GM06990 (cell line): ENCODE measurements at places on chromosomes 11 and 22.
A peak's percentile ranks its signal among the peaks of the same experiment; 100 is the strongest.

GRCh38 chr11:100639140-100639539 is 47.9 kb upstream of the ARHGAP42 start:
- no peak for DNase-seq

DNA sequence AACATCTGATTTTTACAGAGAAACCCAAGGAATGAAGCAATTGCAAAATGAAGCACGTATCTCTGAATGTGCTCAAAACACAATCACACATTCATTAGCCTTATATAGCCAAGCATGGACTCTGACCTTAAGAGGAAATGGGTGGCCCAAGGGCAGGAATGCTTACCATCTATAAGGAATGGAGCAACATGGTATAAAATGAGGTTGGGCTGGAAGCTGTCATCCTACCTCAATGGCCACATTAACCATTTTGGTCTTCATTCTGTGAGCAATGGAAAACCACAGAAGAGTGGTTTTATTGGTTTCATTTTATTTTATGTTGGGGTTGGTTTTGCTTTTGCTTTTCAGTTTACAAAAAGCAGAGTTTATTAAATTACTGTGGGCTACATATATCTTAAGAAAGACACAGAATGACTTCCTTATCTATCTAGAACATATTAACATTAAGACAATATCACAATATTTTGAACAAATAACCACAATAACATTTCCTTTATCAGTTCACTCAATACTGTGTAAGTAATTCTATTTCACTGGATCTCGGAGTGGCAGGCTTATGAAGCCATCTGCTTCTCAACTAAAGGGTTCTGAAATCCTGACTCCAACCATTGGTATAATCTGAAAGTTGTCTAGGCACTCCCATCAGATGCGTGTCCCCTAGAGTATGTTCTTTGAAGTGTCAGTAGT is 10.8 kb upstream of the MS4A13 start:
- no peak for DNase-seq

DNA sequence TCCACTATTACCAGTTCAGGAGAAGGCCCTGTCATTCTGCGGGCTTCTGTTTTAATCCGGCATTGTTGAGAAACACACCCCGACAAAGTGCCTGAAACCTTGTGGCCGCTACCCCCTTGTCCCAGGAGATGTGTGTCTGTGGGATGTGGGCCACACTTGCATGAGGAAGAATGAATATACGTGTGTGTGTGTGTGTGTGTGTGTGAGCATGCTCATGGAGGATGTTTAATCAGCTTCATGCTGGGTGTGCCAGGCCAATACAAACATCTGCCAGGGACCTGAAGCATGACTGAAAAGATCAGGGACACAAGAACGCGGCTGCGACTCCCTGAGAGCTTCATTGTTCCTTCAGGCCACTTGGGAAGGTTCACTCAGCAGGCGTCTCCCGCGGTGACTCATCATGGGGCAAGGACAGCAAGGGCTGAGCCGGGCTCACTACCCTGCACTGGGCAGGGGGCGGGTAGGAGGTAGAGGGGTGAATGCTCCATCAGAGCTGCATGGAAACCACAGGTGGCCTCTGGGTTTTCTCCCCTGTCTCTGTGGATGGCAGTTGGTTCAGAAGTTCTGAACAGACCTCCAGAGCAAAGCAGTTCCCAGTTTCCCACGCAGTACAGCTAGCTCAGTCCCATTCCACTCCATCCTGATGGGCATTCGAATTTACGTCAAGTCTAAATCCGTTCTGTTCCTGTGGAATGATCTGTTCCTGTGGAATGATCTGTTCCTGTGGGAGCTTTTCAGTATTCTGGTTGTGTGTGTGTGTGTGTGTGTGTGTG is 7.0 kb upstream of the MALAT1 start:
- peak; percentile 58 for DNase-seq

DNA sequence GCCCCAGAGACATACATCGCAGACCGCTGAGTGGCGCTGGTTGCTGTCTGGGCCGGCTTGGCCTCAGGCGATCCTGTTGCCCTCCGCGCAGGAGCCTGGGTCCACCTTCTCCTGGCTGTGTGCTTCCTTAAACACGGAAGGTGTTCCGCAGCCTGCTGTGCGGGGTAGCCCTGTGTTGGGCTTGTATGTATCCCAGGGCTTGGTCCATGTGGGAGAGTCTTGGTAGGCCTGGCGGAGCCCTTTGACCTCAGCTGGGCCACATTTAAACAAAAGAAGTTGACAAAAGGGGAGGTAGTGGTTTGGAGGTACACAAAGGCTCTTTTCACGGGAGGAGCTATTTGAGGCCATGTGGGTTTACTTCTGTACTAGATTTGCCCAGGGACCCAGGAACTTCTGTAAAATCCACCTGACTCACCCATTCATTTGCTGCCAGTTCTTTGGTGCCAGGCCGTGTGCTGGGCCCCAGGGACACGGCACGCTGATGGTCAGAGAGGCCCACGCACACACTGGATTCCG is 11.0 kb upstream of the GRAMD4 start:
- DNase-seq = no peak

DNA sequence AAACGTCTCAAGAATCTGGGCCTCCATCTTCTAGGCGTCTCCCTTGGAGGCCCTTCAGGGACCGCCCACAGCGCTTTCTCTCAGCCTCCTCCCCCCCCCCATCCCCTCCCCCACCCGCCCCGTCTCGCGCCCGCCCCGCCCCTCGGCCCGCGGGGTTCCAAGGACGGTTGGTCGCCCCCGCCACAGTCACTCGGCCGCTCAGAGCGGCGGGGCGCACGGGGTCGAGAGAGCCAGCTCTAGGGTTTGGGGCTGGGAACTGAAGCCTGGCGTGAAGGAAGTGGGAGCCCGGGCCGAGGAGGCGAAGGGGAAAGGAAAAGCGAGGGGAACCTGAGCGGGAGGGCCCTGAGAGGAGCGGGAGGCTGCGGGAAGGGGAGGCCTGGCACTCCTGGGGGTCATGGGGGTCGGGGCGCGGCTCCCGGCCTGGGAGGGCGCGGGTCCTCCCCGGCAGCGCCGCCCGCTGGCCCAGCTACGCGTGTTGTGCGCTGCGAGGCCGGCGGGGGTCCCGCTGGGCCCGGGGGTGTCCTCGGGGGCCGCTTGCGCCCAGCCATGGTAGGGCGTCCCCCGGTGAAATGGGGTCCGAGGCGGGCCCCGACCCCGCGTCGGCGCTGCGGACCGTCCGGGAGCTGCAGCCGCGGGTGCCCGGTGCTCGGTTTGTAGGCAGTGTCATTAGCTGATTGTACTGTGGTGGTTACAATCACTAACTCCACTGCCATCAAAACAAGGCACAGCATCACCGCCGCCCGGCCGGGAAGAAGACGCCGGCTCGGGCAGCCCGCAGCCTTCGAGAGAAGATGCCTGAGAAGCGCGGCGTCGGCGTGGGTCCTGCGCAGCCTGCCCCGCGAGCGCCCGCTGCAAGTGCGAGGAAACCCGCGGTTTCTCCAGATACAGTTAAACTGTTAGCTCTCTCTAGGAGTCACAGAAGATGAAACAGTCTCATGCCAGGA is at the start of gene BTG4:
Gene BTG4, minus strand, starts transcription at position 91 of the 944 bp plus-strand sequence. CDS start 13,610 bp downstream, outside the sequence.
- DNase-seq = no peak

- DNase-seq = no peak
Measured at GRCh38 chr11:128886406-128887124, 4.6 kb upstream of the KCNJ5 start.

GRCh38 chr22:35781898-35782297 is 64.2 kb downstream of the APOL5 start:
- DNase-seq = no peak

DNA sequence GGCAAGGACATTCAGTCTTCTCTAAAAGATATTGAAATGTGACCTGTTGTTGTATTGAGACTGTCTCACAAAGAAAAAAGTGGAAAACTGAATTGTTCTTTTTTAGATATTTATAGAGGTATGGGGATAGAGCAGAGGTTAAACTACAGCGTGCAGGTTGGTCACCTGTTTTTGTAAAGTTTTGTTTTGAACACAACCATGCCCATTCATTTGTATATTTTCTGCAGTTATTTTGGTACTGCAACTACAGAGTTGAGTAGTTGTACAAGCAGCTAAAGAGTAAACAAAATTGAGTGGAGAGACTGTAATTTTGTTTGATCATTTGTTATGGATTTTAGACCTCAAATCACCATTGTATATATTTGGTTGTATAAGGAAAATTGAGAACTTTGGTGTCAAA is 11.3 kb downstream of the EED start:
- peak; percentile 34 for DNase-seq

- DNase-seq = no peak
Measured at GRCh38 chr22:35071784-35072183, 5.8 kb downstream of the ISX start.

DNA sequence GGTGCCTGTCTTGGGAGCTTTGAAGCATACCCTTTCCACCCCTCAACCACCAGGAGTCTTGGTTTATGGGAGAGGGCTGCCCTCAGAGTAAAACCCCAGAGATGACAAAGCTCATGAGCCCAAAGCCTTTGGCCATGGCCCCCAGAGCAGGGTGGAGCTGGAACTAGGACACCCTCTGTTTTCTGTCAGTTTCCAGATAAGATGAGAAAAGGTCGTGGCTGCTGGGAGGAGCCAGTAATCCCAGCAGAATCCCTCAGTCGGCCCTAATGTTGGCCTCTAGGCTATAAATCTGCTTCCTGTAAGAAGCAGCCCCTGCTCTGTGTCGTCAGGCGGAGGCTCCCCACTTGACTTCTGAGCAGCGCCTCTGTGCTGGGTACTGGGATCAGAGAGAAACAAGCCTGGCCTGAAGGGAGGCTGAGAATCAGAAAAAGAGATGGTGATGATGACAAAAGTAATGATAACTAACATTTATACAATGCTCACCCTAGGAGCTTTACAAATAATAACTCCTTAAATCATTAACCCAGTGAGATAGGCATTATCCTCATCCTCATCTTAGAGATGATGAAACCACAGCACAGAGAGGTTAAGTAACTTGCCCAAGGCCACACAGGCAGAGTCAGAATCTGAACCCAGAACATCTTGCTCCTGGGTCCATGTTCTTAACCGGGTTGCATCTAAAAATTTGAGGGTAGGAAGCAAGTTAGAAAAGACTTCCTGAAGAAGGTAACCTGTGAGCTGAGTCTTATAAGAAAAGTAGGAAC is 471.4 kb downstream of the SOX6 start:
- no peak for DNase-seq

GRCh38 chr11:113615098-113615497 is 91.0 kb downstream of the TMPRSS5 start:
- DNase-seq = no peak

GRCh38 chr11:71951741-71952310 is 23.0 kb downstream of the RNF121 start:
- DNase-seq = no peak

GRCh38 chr22:23478175-23478574 is 101.9 kb downstream of the IGLL1 start:
- no peak for DNase-seq

DNA sequence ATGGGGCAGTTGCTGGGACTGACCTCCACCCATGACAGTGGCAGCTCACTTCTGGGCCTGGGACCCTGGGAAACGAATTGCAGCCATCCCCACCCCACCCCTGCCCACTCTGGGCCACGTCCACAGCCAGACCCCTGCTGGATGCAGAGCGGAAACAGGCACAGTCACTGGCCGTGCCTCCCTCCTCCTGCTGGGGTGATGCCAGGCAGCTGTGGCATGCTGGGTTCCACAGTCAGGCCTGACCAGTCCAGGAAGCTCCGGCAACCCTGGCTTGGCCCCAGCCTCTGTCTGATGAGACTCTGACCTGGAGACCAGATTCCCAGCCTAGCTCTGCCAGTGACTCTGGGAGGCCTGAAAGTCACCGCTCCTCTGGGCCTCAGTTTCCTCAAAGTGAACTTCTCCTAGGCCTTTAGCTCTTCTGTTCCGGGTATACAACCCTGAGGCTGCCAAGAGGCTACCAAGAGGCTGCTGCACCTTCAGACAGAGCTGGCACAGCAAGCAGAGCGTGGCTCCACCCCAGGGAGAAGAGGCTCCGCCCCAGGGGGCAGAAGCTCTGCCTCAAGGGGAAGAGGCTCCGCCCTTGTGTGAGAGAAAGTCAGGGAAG is 8.9 kb downstream of the SULT4A1 start:
- no peak for DNase-seq

GRCh38 chr11:116680349-116681125 is 92.2 kb downstream of the BUD13 start:
- DNase-seq = no peak

DNA sequence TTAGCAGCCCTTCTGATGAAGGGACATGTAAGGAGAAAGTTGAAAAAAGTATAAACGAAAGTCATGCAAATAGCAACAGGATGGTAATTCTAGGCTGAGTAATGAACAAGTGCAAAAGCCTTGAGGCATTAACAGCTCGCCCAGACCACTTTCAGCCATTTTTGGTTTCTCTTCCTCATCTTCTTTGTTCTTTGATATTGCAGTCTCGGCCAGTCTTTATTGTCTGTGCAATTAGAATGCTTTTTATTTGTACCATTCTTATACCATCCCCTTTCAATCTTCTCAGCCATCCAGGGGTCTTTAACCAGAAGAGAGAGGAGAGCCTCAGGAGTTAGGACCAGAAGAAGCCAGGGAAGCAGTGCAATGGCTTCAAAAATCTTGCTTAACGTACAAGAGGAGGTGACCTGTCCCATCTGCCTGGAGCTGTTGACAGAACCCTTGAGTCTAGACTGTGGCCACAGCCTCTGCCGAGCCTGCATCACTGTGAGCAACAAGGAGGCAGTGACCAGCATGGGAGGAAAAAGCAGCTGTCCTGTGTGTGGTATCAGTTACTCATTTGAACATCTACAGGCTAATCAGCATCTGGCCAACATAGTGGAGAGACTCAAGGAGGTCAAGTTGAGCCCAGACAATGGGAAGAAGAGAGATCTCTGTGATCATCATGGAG is 7.3 kb downstream of the TRIM34 start:
- DNase-seq = peak; percentile 61

DNA sequence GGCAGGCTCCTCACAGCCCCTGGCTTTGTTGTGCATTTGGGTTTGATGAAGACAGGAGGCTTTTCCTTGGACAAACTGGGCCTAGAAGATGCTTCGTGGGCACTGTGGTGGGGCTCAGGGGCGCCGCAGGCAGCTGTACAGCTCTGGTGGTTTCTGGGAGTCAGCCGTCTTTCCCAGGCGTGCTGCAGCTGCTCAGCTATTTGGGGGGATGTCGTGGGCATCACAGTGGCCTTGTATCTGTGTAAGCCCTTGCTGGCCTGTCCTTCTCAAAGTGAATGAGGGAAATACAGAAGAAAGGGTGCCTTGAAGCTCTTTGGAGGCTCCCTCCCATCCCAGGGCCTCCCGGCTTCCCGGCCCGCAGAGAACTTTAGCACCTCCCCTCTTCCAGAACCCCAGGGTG is 89.5 kb downstream of the TBC1D22A start:
- DNase-seq = no peak

DNA sequence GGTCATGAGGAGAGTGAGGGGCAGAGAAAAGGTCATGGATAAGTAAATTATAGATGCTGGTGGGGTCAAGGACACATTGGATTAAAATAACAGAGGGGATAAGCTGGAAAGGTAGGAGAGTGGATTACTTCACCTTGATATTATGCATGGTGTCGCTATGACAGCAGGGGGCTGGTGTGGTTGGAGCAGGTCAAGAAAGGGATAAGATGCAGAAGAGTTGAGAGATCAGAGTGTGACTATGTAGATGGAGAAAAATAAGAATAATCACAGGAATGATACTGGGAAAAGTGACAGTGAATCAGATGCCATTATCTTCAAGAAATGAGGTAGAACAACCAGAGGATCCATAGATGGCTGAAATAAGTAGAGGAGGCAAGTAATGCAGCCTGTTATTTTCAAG is 29.4 kb upstream of the AMOTL1 start:
- DNase-seq = no peak

GRCh38 chr11:128819198-128819597 is 47.9 kb downstream of the KCNJ1 start:
- no peak for DNase-seq

- DNase-seq = no peak
Measured at GRCh38 chr11:6203327-6203726, 2.0 kb upstream of the C11orf42 start.
